ENCODE measurements at places on chromosomes 12 and 14. TPM values are rescaled to one million over a fixed set of nuclear protein-coding genes. Genes with fewer than 3 reads are reported as not detected.

The DNAJC22 gene
- polyA plus RNA-seq, result 30.2 TPM

- DNase-seq, result no peak
Observed at GRCh38 chr12:65840793-65841670, 16.7 kb downstream of the HMGA2 start.

GRCh38 chr12:19885093-19885812 lies 446.0 kb downstream of the AEBP2 start:
- DNase-seq, result no peak

- DNase-seq, result no peak
Observed at GRCh38 chr12:121288986-121289385, 7.5 kb downstream of the CAMKK2 start.

The FAM222A gene
- polyA plus RNA-seq, result 6.5 TPM

- DNase-seq, result no peak
Observed at GRCh38 chr12:112179916-112180315, 54.6 kb downstream of the TRAFD1 start.

DNA sequence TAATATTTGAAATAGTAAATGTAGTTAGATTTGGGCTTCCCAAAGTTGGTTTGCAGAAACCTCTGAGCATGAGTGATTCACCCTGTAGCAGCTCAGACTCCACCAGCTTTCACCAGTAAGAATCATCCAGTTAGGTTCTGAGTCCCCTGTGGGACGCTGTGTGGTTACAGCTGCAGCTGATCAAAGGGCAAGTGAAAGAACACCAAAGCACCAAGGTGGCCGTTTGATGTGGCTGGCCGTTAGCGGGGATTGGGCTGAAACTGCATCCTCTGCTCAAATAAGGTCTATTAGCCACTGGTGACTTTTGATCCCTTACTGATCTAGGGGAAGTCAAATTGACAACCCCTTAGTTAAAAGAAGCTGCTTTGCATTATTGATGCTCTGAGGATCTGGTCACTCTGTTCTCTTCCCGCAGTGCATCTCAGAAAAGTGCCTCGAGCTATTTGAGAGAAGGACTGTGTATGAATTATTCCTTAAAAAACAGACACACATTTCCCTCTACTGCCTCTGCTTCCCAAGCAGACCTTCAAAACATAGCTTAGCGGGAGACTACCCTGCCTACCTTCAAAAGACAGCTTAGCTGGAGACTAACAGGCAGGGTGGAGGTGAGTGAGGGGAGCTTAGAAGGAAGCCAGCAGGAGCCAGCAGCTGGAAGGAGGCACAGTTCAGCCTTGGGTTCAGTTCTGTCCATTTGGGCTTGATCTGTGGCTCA lies 3.7 kb downstream of the ABHD12B start:
- no peak for DNase-seq

GRCh38 chr14:91380123-91380522 lies 37.5 kb downstream of the CCDC88C start:
- no peak for DNase-seq

Measured in left kidney (tissue), 8 donors.